Naive thymus-derived CD4-positive, alpha-beta T cell (primary cell): ENCODE measurements at places on chromosomes 2 and 18.

- DNase-seq: no peak
Observed at GRCh38 chr2:214128040-214128439, 282.8 kb upstream of the VWC2L start.

DNA sequence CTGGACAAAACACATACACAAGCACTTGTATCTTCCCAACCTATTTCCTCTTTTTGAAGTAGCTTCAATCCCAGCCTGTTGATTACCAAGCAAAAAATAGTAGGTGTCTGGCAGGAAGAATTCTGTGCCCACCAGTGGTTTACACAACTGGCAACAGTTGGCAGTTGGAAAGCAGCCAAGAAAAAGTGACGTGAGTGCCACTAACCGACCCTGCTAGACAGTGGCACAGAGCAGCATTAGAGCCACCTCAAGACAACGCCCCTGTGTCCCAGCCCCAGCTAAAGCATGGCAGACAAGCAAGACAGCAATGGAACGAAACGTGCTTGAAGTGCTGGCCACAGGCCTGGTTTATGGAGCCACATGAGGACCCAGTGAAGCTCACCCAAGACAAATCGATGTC, 379.6 kb downstream of the FBXO15 start:
- DNase-seq: no peak

DNA sequence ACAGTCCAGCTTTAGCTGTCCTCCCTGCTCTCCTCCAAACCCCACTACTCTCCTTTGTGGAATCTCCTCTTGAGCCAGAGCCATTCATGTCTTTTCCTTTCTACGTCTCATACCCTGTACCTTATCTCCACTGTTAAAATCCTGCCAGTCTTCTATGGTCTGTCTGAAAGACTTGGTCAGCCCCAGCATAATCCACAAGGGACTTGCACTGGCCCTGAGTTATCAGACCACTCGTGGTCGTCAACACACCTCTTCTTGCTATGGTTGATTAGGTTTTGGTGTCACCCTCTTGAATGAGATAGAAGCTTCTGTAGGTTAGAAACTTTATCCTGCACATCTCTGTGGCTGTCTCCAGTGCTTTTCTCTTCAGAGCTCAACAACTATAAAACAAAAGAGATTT, 56.8 kb downstream of the MYO1B start:
- DNase-seq: no peak

DNA sequence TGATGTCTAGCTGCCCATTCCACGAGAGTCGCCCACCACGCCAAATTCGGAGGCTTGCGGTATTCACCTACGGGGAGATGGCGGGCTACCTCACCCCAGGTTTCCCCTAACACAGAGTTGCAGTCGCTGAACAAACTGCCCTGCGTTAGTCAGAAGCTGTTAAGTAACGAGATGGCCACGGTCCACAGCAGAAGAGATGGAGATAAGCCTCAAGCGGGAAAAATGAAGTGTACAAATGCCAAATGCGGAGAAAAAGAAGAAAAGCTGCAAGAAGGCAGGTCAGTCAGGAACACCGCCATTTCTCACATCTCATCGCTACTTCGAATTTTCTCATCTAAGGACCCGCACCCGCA, 425 bp downstream of the ASB3 start:
- DNase-seq: no peak

DNA sequence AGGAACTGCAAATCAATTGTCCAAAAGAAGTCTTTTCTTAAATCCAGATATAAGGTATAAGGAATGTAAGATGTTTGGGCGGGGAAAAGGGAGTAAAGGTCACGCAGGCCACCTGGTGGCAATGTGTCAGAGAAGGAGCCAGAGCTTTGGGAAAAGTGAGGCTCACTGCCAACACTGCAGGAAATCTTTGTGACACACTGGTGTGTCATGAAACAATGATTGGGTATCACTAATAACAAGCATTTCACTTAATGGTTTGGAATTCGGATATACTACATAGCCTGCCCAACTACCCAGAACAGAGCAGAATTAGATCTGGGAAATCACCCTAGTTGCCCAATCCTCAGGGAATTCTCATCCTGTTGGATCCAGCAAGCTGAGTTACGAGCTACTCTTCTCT, 61.0 kb downstream of the RBMS1 start:
- DNase-seq: no peak

- no peak for DNase-seq
Observed at GRCh38 chr2:158586491-158586890, 129.7 kb downstream of the PKP4 start.

DNA sequence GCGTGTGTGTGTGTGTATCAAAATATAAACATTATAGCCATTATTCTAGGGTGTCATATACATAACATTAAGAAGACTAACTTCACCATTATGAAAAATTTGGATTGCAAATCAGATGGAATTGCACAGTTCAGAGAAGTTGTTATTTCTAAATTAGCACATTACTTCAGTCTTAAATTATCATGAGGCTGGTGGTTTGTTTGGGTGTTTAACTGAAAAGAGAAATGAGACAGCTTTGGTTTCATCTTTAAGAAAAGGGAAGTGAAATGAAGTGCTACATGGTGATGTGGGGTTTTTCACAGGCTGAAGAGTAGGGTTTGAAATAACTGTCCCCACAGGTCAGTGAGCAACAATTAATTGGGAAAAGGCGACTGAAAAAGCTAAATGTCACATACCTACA, 161.2 kb upstream of the XIRP2 start:
- DNase-seq: no peak

- DNase-seq: no peak
Observed at GRCh38 chr2:33033606-33034081, 86.9 kb downstream of the LTBP1 start.
